Peyer's patch (tissue), 4 donors: ENCODE measurements at places on chromosomes 2 and 18. TPM values are rescaled to one million over a fixed set of nuclear protein-coding genes. Genes with fewer than 3 reads are reported as not detected.

DNA sequence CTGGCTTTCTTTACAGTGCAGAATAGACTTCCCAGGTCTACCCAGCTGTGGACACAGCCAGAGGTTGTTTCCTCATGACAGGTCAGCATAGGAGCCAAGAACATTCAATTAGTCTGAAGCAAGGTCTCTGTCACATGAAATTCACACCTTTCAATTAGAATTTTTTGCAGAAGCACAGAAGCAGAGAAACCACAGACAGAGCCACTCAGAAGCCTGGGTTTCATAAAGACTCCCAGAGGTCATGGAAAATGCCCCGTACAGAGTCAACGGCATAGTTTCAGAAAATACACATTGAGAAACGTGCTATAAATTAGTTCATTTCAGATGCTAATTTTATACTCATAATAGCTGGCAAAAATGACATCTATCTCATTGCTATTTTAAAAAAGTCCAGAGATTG, 87.0 kb upstream of the TMEM200C start:
- no peaks in the 10 kb centered on the region for H3K36me3 ChIP-seq
- no peak overlapping the region for H3K4me3 ChIP-seq
- H3K27me3 ChIP-seq = no peaks in the 10 kb centered on the region
- H3K4me1 ChIP-seq = no peaks in the 10 kb centered on the region
- no peak overlapping the region for H3K27ac ChIP-seq
- no peak for DNase-seq

IL1B gene
- 9.1 TPM for total RNA-seq

GRCh38 chr18:28152354-28152753, 24.6 kb downstream of the CDH2 start:
- no peak overlapping the region for H3K4me3 ChIP-seq
- no peaks in the 10 kb centered on the region for H3K4me1 ChIP-seq
- no peaks in the 10 kb centered on the region for H3K36me3 ChIP-seq

DNA sequence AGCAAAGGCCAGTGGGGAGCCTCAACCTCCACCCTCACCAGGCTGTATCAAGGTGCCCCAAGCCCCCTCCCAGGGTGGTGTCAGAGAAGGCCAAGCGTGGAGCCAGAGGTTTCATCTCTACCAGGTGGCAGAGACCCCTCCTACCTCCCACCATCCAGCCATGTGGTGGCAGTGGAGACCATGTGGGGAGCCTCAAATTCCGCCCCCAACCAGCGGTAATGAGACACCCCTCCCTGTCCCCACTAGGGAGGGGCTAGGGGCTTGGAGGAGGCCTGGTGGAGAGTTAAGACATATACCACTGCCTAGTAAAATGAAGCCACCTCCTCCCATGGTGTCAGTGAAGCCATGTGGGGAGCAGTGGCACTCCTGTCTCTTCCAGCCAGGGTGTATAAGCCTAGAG, 24.4 kb upstream of the YPEL5 start:
- H3K27ac ChIP-seq = no peak overlapping the region
- H3K36me3 ChIP-seq = no peaks in the 10 kb centered on the region
- H3K4me1 ChIP-seq = no peaks in the 10 kb centered on the region
- no peak overlapping the region for H3K4me3 ChIP-seq
- no peaks in the 10 kb centered on the region for H3K27me3 ChIP-seq

CHRNA1 gene
- not detected for total RNA-seq
